T follicular helper cell (primary cell): ENCODE measurements at places on chromosomes 3 and 15.

- DNase-seq = no peak
Observed at GRCh38 chr3:134640378-134640777, 10.4 kb downstream of the KY start.

DNA sequence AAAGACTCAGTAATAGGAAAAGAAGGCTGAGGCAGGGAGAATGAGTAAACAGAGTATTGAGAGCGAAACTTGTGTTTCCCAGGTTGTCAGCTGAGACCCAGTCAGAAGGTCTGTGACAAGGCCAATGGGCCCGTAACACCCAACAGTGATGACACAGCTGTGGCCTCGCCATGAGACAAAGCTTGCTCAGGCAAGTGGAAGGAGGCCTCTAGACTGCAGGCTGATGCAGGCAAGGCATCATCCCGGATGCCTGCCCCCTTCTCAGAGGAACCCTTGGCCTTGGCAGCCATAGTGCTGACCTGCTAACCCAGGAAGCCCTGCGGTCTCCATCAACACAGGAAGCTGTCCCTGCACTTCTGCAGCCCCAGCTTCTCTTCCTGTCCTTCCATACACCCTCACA is 15.4 kb downstream of the RAB6B start:
- no peak for DNase-seq

DNA sequence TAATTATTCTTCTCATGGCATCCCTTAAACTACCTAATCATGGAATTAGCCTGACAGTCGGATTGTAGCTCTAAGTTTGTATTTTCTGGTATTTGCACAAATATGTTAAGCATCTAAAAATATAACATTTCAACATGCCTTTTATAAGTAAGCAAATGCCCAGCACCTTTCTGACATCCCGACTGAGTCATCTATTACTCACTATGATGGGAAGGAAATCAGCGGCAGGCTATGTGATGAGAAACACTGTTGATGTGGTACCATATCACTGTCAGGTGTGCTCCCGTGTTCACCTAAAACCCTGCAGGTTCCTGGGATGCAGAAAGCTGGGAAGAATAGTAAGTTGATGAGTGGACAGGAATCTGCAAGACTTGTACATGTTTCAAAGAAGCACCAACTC is 367.8 kb upstream of the IL12A start:
- no peak for DNase-seq

DNA sequence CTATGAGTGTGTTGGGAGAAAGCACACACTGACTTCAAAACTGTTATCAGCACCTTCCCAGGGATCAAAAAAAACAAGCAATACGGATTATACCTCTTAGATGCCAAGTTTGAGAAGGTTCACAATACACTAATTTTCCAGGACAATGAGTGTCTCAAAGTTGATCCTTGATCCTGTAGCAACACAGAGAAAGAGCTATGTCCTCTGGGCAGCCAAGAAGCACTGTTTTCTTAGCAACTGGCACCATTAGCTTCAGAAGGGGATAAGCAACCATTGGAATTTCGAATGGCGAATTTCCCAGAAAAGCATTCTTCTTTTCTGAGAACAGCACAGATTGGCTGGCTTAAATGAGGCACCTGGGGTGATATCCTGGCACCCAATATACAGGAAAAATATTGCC is 270.3 kb upstream of the RORA start:
- DNase-seq = no peak

DNA sequence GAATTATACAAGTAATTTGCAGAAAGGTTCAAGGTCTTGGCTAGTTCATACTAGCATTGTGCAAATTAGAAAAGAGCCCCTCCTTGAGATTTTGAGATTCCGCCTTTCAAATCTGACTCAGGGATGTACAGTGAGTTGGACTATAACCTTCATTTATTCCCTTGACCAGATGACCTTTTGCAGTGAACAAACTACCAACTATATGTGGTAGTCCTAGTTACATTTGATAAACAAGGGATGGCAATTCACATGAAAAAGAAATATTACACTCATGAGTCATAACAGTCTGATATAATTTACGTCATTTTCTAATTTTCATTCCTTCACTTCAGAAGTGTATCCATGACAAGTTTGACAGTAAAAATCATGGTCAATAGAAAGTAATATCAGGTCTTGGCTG is 860.4 kb downstream of the ROBO1 start:
- no peak for DNase-seq

- no peak for DNase-seq
Observed at GRCh38 chr3:48142316-48142870, 45.8 kb downstream of the CDC25A start.

- DNase-seq = no peak
Observed at GRCh38 chr15:98412852-98413251, 235.5 kb upstream of the IGF1R start.

- DNase-seq = no peak
Observed at GRCh38 chr3:107857854-107858253, 233.0 kb downstream of the CD47 start.

GRCh38 chr15:39194106-39194830 is 386.6 kb upstream of the THBS1 start:
- no peak for DNase-seq

DNA sequence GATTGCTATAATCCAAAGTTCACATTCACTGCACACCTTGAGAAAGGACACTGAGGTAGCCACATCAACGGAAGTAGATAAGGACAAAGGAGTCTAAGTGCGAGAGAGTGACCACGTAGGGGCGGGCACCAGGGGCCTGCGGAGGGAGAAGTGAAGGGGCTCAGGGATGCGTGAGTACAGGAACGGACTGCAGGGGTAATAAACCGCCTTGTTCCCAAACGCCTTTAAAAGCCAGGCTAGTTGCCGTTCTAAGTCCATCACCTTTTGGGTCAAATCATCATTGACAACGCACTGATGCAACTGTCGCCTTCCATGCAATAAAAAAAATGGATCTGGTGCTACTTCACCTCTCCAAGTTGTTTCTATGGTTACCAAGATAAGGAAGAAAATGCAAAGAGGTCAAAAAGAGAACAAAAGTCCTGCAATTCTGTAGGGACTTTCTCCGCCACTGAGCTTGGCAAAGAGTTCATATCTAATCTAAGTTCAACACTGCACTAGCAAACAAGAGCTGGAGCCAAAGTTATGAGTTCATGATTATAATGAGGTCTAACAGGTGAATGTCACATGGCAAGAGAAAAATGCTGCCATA is 32.6 kb upstream of the ATP11B start:
- no peak for DNase-seq

DNA sequence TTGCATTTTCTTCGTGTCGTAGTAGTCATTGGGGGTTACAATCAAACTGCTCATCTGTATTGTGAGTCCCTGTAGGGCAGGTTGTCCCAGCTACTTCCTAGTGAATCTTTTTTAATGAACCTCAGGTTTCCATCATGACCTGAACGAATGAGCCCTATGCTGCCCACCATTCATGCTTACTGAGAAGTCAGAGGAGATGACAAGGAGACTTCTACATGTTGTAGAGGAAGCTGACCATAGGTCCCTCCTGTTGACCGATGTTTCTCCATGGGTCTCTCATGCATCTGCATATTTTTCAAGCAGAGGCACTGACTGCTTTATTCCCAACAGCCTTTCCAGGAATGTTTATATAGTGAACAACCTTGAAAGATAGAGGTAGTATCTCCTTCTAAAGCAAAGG is 5.0 kb upstream of the NME9 start:
- DNase-seq = no peak

DNA sequence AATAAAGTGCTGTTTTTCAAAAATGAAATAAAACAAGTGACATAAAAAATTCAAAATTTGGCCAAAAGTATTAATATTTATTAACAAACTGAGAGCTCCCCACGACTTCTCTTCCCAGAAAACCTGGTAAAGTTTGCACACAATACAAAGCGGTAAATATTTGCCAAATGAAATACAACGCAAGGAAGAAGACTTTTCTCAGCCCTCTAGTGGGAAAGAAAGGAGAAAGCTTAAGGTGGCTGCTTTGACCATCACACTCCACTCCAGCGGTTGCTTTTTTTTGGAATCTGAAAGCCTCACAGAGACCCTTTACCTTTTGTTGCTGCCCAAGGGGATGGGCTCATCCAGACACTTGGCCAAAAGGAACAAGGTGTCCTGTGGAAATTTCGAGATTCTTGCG is 1.1 kb upstream of the GK5 start:
- no peak for DNase-seq

- DNase-seq = peak; percentile 18
Observed at GRCh38 chr15:99100245-99101173, 4.4 kb upstream of the SYNM start.

- no peak for DNase-seq
Observed at GRCh38 chr3:89223188-89223587, 115.8 kb downstream of the EPHA3 start.

GRCh38 chr3:160981217-160981938 is 123.8 kb downstream of the B3GALNT1 start:
- no peak for DNase-seq

GRCh38 chr15:35618260-35619188 is 72.6 kb upstream of the DPH6 start:
- DNase-seq = no peak

DNA sequence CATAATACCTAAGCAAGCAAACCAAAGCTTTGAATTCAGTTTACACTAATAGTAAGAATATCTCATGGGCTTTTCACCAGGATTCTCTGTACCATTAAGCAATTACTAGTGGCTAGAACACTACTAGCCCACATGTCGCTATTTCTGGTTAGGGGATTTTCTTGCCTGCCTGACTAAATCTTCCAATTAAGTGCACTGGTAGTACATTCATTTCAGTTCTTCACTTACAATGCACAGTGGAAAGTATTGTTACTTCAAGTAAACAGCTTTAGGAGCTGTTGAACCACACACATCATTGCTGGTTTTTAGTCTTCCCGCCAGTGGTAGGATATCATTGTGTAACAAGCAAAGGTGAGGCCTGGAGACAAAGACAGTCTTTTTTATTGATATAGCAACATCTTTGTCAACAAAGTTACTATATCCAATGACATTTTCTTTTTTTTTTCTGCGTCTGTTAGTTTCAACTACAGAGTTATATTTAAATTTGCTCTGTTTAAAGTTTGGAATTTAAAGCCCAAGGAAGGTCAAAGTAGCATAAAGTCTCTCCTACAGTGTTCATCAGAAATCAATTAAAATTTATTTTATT is 826.8 kb upstream of the NR2F2 start:
- no peak for DNase-seq

DNA sequence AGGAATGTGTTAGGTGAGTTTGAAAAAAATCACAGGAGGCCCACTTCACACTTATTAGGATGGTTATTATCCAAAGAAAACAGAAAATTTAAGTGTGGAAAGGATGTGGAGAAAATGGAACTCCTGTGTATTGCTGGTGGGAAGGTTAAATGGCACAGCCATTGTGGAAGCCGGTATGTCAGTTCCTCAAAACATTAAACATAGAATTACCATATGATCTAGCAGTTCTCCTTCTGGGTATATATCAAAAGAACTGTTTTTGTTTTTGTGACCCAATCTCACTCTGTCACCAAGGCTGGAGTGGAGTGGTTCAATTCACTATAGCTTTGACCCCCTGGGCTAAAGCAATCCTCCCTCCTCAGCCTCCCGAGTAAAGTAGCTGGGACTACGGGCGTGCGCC is 10.4 kb upstream of the ZFYVE19 start:
- no peak for DNase-seq

GRCh38 chr3:51982352-51982837 is 940 bp upstream of the ACY1 start:
- no peak for DNase-seq

- DNase-seq = no peak
Observed at GRCh38 chr15:90872486-90873184, 4.2 kb downstream of the FURIN start.

DNA sequence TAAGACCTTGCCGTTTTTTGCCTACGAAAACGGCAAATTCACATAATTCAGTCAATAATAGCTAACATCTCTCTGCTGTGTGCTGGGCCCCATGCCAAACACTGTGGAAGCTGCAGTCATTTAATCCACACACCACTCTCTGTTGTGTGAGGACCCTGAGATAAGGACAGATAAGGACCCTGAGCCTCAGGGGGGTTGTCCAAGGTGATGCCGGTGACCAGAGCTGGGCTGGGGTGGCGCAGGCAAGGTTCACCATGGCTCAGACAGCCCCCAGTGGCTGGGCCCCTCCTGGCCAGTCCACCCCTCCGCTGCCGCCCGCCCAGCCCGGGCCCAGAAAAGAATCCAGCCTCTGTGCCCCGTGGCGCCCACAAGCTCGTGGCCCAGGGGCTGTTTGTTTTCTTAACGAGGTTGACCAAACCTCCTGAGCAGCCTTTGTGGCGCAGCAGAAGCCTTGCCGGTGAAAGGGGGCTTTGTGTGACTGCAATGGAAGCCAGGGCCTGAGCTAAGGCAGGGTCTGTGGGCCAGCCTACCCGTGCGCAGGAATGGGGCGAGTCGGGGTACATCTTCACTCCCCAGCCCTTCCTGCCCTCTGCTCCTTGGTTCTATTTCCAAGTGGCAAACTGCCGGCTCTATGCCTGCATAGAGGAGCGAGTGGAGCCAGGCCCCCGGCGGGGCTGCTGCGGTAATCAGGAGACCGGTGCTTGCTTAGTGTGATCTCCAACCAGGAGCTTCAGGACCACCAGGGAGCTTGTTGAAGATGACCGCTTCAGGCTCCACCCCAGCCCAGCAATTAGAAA is 4.4 kb upstream of the SNX22 start:
- no peak for DNase-seq

GRCh38 chr3:134864636-134865035 is 69.6 kb downstream of the EPHB1 start:
- no peak for DNase-seq

DNA sequence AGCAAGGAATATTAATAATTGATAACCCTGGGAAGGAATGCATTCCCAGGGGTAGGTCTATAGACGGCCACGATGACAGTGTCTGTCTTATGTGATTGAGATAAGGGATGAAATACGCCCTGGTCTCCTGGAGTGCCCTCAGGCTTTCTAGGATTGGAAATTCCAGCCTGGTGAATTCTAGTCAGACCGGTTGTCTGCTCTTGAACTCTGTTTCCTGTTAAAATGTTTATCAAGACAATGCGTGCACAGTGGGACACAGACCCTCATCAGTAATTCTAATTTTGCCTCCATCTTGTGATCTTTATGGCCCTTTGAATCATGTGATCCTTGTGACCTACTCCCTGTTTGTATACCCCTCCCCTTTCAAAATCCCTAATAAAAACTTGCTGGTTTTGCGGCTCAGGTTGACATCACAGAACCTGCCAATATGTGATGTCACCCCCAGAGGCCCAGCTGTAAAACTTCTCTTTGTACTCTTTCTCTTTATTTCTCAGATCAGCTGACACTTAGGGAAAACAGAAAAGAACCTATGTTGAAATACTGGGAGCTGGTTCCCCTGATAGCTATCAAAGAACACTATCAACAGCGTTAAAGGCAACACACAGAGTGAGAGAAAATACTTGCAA is 183.3 kb downstream of the PDE8A start:
- no peak for DNase-seq

DNA sequence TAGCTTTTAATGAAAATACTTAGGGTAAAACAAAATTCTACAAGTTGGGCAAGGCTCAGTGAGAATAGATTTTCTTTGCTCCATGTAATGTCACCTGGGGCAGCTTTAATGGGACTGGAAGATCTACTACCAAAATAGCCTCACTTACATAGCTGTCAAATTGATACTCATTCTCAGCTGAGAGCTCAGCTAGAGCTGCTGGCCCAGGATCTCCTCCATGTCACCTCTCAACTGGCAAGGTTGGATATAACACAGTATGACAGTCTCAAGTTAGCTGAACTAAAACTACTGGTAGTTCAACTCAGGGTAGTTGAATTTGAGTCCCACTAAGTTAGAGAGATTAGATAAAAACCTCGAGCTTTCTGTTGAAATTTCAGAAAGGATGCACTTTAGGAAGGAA is 218.5 kb upstream of the PLSCR5 start:
- DNase-seq = no peak

- no peak for DNase-seq
Observed at GRCh38 chr3:134312072-134312872, 61.6 kb upstream of the RYK start.

- no peak for DNase-seq
Observed at GRCh38 chr3:105915524-105915923, 46.7 kb upstream of the CBLB start.
